ENCODE measurements at places on chromosomes 16 and 17.

DNA sequence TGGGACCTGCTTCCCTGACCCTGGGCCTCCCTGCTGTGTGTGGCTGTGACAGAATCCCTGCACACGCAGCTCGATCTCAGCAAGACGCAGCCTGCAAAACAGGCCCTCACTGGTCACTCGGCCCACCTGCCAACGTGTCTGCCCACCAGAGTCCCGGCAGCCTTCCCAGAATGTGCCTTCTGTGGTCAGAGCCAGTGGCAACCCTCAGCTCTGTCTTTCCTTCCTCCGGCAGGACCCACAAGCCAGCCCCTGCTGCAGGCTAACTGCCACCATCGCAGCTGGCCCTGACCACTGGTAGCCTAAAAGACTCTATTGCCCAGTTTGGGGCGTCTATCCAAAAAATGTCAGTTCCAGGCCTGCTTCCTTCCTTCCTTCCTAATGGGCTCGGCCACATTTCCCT is 83.2 kb downstream of the LITAF start:
- DNase-seq = no peak

DNA sequence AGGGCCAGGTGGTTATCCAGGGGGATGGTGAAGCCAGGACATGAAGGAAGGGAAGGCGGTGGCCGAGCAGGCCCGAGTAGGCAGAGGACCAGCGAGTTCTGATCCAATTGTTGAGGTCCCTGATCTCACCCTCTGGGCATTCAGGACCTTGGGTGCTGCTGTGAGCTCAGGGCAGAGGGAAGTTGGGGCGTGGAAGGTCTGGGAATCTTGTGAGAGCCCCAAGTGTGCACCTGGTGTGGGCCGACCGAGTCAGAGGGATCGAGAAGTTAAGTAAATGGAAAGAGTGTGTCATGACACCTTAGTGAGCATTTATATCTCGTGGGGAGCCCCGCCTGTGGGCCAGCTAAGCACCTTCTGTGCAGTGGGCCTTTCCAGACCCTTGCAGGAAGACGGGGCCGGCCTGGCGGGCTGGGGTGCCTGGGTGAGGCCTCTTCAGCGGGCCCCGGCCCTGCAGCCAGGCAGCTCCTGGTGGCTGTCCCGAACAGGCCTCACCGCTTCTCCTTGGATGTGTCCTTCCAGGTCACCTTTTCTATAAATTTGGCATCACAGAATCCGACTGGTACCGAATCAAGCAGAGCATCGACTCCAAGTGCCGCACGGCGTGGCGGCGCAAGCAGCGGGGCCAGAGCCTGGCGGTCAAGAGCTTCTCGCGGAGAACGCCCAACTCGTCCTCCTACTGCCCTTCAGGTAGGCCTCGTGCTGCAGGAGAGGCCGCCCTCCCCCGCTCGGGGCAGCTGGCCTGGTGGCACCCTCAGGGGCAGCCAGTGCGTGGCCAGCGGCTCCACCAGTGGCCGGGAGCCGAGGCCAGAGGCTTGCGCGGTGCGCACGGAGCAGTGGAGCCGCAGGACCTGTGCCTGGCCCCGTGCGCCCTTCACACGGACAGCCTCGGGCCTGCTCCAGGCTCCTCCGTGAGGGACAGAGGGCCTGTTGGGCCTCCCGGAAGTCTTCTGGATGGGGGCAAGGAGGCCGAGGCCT is 76.0 kb downstream of the BANP start:
- no peak for DNase-seq

- no peak for DNase-seq
Measured at GRCh38 chr17:46178550-46179214, 14.5 kb downstream of the KANSL1 start.

- DNase-seq = no peak
Measured at GRCh38 chr16:48295488-48296281, 48.3 kb upstream of the ABCC11 start.

- no peak for DNase-seq
Measured at GRCh38 chr17:21300601-21301571, 16.4 kb downstream of the MAP2K3 start.

DNA sequence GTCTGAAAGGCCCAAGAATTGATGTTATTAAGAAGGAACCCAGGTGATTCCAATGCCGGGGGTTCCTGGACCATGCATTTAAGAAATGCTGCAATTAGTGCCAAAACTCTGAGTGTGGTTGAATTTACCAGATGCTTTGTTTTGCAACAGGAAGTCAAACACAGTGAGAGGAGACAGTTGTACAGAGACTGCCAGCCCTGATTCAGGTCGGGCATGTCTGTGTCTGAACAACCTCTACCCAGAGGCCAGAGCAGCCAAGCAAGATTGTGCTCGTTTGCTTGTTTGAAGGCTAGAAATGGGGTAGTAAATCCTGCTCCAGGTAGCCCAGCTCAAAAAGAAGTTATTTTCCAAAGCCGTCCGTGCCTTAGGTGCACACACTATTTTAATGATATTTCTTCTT is 412.4 kb upstream of the ERCC4 start:
- DNase-seq = no peak

DNA sequence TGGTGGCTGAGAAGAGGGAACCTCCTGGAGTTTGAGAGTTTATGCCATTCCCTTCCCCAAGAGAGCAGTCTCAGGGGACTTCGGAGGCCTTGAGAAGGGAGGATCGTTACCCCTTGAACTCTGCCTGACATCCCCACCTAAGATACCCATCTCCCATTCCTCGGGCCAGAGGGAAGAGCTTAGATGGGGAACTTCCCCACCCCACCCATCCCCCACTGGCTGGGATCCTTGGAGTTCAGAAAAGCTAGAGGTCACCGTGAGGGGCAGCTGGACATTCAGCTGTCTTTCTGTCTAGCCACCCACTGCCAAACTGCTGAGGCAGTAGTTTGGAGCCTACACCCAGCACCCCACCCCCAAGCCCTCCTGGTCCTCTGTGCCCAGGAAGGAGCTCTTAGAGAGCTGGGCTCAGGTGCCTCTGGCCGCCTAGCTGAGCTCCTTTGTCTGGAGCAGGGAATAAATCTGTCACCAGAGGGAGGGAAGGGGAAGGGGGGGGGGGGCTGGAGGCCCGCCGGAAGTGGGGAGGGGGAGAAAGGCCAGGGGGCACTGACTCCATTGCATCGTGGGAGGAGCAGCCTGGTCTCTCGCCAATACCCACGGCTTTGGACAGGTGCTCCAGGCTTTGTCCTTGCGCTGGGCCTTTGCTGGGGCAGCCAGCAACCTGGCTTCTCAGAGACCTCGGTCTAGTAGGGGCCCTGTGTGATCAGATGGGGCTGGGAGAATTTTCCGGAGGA is 1.0 kb downstream of the HSD11B2 start:
- DNase-seq = no peak

- DNase-seq = no peak
Measured at GRCh38 chr16:72501739-72502593, 330.0 kb upstream of the PMFBP1 start.

- DNase-seq = no peak
Measured at GRCh38 chr16:27229891-27230470, 26.7 kb downstream of the KDM8 start.

DNA sequence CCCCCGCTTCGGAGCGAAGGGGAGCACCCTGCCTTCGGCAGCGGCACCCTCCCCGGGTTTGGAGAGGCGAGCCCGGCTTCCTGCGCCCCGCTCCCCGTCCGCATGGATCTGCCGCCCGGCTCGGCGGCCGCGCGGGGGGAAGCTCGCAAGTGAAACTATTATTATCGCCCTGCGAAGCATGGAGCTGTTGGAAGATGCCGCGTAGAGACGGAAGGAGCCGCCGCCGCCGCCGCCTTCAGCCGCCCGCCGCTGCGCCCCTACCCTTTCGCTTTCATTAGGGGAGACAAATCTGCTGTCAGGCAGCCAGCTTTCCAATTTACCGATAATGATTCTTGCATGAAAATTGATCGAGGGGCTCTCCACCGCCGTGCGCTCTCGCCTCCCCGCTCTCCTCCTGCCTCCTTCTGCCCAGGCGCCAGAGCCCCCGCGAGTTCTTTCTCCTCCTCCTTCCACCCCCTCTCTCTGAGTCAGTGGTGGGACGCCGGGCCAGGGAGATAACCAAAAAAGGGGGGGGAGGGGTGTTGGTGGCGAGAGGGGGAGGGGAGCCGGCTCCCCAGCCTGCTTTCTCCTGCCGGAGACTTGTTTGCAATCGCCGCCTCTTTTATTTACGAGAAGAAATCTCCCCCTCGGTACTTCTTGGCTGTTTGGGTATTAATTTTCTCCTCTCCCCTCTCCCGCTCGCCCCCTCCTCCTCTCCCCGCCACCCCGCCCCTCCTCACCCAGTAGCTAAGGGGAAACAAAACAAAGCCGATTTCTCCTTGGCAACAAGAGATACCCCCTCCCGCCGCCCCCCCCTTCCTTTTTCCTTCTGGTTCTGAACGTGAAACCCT is 58.0 kb upstream of the GSE1 start:
- DNase-seq = no peak

GRCh38 chr17:70859829-70860228 is 690.5 kb downstream of the KCNJ2 start:
- DNase-seq = no peak

GRCh38 chr17:5958850-5959249 is 111.3 kb upstream of the WSCD1 start:
- no peak for DNase-seq

Measured in stimulated activated CD8-positive, alpha-beta memory T cell treated with anti-CD3 and anti-CD28 coated beads, Interleukin-7, amount 100 ng/mL, for 48 hours (primary cell).